ENCODE measurements at places on chromosomes 1 and 21.

DNA sequence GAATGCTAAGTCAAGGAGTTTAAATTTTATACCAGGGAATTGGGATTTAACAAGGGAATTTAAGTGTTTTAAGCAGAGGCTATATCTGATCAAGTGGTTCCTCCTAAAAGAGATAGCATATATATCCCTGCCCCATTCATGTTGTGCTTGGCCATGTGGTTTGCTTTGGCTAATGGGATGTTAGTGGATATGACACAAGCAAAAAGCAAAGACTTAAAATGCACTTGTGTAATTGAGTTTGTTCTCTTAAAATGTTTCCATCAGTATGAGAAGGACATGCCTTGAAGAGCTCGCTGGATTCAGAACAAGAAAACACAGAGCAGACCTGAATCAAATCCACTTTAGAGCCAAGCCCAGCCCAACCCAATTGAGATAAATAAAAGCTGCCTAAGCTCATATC is 22.4 kb downstream of the C1orf87 start:
- no peak for DNase-seq

- no peak for DNase-seq
These were observed 159.5 kb downstream of the SLC45A1 start for GRCh38 chr1:8477166-8477982.

DNA sequence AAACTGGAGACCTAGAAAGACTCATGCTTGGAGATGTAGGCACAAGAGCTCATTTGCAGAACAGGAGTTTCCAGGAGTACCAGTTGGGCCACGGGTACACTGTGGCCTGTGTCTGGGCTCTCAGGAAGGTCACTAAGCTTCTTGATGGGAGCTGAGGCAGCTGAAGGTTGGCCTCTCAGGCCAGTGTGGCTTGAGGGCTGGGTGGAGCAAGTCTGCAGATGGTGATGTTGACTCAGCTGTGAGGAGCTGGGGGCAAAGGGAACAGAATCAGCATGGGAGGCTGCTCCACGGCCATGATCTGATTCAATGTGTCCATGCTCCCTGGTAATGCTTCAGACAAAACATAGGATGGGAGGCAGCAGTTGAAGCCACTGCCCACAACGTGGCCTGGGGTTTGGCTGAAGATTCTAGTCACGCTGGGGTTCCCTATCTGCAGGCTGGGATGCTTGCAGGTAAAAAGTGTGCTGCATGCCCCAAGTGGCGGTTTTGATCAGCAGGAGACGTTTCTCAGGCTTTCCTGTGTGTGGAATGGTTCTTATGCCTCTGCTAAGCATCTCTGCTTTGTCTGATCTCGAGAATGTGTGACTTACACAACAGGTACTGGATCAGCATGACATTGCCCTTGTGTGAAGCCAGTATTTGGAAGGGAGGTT is 15.4 kb upstream of the TENT5C start:
- DNase-seq = no peak

DNA sequence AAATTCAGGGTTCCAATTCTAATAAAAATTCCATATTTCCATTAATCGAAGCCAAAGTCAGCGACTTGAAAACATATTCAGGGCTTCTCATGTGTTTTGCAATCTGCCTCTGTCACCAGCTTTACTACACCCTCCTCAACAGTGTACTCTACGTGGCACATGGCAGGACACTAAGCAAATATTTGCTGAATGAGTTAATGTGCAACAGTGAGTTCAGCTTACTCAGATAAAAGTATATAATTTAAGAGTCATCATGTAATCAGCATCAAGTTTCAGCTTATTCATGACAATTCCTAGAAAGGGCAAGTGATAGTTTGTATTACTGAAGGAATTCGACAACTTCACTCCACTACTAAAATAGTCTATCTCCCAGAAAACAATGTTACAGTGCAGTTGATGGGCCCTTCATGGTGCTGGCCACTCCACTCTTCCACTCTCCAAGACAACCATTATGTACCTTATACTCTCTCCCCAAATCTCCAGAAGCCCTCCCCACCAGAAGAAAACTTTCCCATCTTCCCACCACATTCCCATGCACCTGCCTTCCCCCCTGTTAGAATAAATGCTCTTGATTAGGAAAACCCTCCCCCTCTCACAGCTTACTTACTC is 97.3 kb downstream of the TTLL7 start:
- no peak for DNase-seq

DNA sequence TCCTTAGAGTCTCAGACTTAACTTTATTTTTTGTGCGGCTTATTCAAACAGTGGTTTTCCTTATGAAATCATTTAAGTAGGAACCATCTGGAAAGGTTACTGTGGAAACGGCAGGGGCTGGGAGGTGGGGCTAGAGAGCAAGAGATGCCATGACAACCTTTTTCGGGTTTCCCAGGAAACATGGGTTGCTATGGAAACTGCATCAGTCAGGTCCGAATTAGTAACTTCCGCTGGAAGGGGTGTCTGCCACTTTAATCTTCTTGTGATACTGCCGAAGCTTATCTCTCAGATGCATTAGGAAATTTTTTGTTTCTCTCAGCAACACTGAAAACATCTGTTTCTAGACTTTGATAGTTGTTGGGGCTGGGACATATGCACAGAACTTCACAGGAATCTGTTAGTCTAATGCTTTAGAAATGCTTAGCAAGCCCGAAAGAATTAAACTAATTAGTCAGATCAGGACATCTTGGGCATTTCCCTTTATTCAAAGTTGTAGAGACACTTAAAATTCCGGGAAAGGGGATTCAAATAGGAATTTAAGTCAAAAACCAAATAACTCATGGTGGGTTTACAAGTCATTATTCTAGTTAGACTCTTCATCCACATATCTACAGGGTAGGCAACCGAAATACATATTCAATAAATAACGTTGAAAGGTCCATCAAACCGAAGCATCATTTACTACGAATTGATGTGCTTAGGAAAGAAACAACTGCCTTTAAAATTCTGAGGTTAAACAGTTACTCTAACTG is 2.6 kb downstream of the KCNA3 start:
- no peak for DNase-seq

DNA sequence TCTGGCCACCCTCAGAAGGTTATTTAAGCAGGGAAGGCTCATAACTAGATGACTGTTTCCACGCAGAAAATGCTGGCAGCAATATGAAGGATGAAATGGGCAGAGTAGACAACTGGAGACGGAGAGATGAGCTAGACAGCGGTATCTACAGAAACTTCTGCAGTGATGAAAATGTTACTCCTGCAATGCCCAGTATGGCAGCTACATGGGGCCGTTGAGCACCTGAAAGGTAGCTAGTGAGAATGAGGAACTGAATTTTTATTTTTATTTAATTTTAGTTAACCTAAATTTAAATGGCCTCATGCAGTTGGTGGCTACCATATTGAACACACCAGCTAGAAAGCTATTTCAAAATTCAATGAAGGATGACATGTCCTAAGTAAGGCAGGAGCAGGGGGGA is 27.3 kb downstream of the SIPA1L2 start:
- no peak for DNase-seq

Measured in right renal pelvis (tissue), 4 donors.